ENCODE measurements at places on chromosomes 2 and 18. TPM values are rescaled to one million over a fixed set of nuclear protein-coding genes. Genes with fewer than 3 reads are reported as not detected.

The ALPI gene
- not detected for total RNA-seq

The DNAH7 gene
- total RNA-seq = 0.29 TPM

The SLC35F6 gene
- 11.4 TPM for total RNA-seq

The ITGB6 gene
- total RNA-seq = not detected

The PRPF40A gene
- total RNA-seq = 129 TPM

The FBLN7 gene
- total RNA-seq = 0.71 TPM

The BBS5 gene
- 2.8 TPM for total RNA-seq

The METTL4 gene
- 17.4 TPM for total RNA-seq

The UGT1A4 gene
- total RNA-seq = not detected

The CRYBA2 gene
- not detected for total RNA-seq

The ANKRD30BL gene
- total RNA-seq = not detected

The XDH gene
- total RNA-seq = not detected

The IL1R1 gene
- total RNA-seq = not detected

The WDR7 gene
- 33.4 TPM for total RNA-seq

The CXCR1 gene
- total RNA-seq = not detected

The FOXD4L1 gene
- total RNA-seq = 0.17 TPM

The LGALSL gene
- total RNA-seq = 2.2 TPM

The IRS1 gene
- total RNA-seq = 3.2 TPM

The NTSR2 gene
- not detected for total RNA-seq

The GREB1 gene
- 0.69 TPM for total RNA-seq

The STK39 gene
- total RNA-seq = 18.5 TPM

The SNORC gene
- 2.1 TPM for total RNA-seq

Data from activated B cell treated with CpG ODN at 0.5 μM for 24 hours (primary cell).